CD4-positive, CD25-positive, alpha-beta regulatory T cell (primary cell): ENCODE measurements at places on chromosomes 4 and X. TPM values are rescaled to one million over a fixed set of nuclear protein-coding genes. Genes with fewer than 3 reads are reported as not detected.

Gene CABS1
- total RNA-seq: not detected

Gene CLDN34
- not detected for total RNA-seq

Gene AFM
- total RNA-seq: not detected

Gene FABP2
- not detected for total RNA-seq

DNA sequence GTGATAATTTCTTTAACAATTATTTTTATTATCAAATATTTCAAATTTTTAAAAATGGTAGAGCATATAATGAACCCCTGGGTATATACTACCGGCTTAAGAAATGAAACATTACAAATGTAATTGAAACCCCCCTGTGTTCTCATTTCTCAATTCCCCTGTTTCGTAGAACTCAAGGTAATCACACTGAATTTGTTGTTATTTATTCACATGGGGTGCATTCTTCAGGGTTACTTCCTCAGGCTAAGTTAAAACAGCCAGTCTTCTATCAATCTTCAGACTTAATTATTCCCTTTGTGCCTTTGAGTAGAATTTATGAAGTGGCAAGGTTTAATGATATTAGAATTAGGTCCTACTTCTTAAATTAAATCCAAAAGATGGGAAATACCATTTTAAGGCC is 128.2 kb downstream of the ANAPC10 start:
- H3K27me3 ChIP-seq: no peaks in the 10 kb centered on the region
- H3K4me3 ChIP-seq: no peak overlapping the region
- DNase-seq: no peak
- no peaks in the 10 kb centered on the region for H3K4me1 ChIP-seq
- H3K36me3 ChIP-seq: no peaks in the 10 kb centered on the region

DNA sequence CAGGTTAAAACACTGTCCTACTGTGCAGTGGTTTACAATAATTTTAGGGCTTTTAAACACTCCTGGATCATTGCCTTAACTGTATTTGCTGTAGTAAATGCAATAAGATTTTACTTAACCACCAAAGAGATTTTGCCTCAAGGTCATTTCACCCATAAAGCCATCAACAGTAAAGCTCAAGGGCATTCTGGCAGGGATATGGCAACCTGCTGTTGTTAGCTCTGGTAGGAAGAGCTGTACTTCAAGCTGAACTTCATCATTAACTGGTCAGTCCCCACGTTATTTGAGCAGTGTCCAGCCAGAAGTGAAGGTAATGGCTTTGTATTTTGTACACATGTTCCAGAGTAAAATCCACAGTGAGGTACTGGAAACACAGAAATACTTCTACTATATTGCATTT is 26.9 kb upstream of the MAOA start:
- no peak overlapping the region for H3K27ac ChIP-seq
- H3K4me3 ChIP-seq: no peak overlapping the region
- DNase-seq: no peak
- no peaks in the 10 kb centered on the region for H3K27me3 ChIP-seq
- no peaks in the 10 kb centered on the region for H3K36me3 ChIP-seq
- H3K4me1 ChIP-seq: no peaks in the 10 kb centered on the region

DNA sequence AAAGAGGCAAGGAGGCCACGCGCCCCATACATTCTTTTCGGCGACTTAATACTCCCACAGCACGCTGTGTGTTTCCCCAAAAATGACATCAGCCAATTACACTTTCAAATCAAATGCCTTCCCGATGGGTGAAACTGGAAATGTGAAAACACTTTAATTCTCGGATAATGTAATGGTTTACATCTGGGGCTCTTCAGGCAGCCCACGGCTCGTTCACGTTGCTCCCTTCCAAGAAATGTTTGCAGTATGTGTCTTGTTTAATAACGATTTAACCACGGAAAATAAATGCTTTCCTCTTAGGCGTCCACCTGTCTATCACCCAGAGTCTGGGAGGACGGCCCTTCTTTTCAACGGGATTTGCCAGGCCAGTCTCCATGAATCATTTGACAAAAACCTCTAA is 272.5 kb downstream of the SHOX start:
- H3K4me3 ChIP-seq: no peak overlapping the region
- H3K36me3 ChIP-seq: no peaks in the 10 kb centered on the region
- H3K27ac ChIP-seq: no peak overlapping the region
- H3K4me1 ChIP-seq: no peaks in the 10 kb centered on the region
- DNase-seq: no peak
- H3K27me3 ChIP-seq: no peaks in the 10 kb centered on the region

DNA sequence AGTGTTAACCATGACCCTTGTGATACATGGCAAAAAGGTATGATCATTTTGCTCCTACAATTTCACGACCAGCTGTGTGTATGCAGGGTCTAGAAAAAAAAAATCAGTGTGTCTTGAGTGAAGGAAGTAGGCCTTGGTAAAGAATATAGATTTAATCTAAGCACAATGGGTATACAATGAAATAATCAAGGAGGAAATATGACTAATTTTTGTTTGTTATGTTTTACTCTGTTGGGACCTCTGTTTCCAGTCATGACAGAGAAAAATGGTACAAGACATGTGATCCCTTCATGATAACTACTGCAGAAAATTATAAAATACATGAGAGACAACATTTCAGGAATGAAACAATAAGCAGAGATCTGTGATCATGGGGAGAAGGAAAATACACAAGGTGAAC is 835.5 kb downstream of the PDHA2 start:
- no peak overlapping the region for H3K4me3 ChIP-seq
- H3K27ac ChIP-seq: no peak overlapping the region
- DNase-seq: no peak
- H3K36me3 ChIP-seq: no peaks in the 10 kb centered on the region
- H3K27me3 ChIP-seq: no peaks in the 10 kb centered on the region
- H3K4me1 ChIP-seq: no peaks in the 10 kb centered on the region

DNA sequence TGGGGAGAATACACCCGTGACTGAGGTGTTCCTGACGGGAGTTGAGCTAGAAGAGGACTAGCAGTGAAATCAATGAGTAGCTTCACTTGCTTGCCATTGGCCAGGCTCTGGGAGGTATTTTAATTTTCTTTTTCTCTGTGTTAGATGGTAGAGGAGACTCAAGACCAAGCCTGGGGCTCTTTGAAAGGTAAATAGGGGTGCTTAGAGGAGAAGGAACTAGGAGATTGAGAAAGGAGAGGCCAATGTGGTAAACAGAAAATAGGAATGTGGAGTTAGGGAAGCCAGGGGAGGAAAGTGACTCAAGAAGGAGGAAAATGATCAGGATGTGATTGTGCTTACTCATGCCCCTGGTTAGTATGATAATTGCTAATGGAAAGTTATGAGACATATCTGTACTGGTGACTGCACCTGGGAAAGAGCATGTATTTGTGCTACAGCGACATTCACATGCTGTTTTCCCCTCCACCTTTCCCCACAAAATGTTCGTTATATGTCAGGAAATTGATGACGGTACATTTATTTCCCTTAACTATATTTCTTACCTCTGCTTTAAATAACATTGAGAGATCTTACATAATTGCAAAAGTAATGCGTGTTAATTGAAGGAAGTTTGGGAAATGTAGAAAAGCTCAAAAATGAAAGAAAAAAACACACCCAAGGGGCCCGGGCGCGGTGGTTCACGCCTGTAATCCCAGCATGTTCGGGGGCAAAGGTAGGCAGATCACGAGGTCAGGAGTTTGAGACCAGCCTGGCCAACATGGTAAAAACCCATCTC is 16.9 kb upstream of the LRBA start:
- peak; percentile 29 for DNase-seq
- H3K4me3 ChIP-seq: peak overlapping the region; percentile 74
- H3K27me3 ChIP-seq: no peaks in the 10 kb centered on the region
- H3K36me3 ChIP-seq: no peaks in the 10 kb centered on the region
- H3K4me1 ChIP-seq: peaks cover 6% of the 10 kb centered on the region

GRCh38 chrX:64394874-64395567 is at the start of gene MTMR8:
TSS of gene MTMR8 (minus strand) at chrX:64395452. CDS start at chrX:64395363, 89 bp downstream.
- no peaks in the 10 kb centered on the region for H3K36me3 ChIP-seq
- no peaks in the 10 kb centered on the region for H3K27me3 ChIP-seq
- H3K27ac ChIP-seq: no peak within 1 kb of the TSS
- H3K4me3 ChIP-seq: peak within 1 kb of the TSS; percentile 82
- H3K4me1 ChIP-seq: no peaks in the 10 kb centered on the region
- peak; percentile 82 for DNase-seq

DNA sequence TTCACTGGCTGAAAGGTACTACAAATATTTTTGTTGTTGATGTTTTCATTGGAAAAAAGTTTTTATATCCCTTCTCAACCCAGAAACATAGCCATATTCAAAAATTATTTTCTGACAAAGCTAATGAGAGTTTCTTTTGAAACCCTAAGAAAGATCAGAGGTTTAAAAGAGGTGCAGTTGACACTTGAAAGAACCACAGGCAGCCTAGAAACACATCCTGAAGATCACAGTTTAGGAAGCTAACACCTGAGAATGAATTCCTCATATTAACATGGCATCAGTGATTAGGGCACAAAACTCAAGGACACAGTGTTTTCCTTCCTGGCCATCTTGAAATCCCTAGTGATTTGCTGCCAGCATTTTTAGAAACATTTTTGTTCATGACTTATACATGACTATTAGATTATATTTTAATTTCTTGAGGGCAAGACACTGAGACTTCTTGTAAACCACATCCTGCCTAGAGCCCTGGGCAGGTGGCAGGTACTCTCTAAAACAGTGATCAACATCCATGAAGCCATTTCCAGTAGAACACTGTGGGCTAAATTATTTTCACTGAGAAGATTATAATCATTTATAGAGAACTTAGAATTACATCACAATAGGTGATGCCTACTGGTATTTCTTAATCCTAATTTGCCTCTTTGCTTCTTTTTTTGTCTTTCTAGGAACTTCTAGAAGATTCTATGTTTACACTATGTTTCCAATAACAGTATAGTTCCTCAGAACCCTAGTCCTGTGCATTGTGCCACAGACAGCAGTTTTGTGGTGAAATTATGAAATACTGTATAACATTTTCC is 80.0 kb downstream of the ARSJ start:
- DNase-seq: peak; percentile 77
- H3K27me3 ChIP-seq: no peaks in the 10 kb centered on the region
- H3K4me3 ChIP-seq: peak overlapping the region; percentile 61
- no peaks in the 10 kb centered on the region for H3K36me3 ChIP-seq
- peak overlapping the region; percentile 73 for H3K27ac ChIP-seq

- H3K27me3 ChIP-seq: no peaks in the 10 kb centered on the region
- H3K36me3 ChIP-seq: no peaks in the 10 kb centered on the region
- H3K4me1 ChIP-seq: no peaks in the 10 kb centered on the region
- DNase-seq: no peak
Measured at GRCh38 chr4:41594432-41594831, 56.5 kb downstream of the LIMCH1 start.
